ENCODE measurements at places on chromosomes 3 and 15.

DNA sequence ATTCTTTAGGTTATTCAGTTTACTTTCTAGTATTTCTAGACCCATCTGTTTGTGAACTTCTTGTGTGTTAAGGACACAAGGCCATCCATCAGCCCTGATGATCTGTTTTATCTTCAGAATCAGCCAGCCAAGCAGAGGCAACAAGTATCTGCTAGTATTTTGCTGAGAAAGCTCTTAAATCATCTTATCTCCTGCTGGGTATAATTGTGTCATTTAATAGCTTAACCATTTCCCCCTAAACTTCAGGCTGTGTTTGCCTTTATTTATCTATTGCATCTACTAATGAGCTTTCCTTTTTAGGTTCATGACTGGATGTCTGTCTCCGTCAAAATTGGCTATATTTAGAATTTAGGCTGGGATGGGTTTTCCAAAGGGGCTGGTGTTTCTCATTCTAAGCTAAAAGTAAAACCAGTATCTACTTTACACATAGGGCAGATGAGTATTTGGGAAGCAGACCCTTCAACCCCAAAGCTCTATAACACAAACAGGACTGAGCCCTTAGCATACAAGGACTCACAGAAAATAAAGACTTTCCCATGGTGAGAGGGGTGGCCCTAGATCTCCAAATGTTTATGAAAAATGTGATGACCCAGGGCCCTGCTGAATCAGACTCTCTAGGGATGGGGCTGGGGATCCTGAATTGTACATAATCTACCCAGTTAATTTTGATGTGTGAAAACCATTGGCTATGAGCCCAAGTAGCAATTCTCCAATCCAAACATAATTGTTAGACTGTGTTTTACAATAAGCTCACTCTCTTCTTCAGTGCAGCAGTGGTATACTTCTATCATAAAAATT, 65.3 kb upstream of the PSMD6 start:
- DNase-seq: no peak

GRCh38 chr15:63010386-63010785, 32.2 kb upstream of the TPM1 start:
- DNase-seq: no peak

DNA sequence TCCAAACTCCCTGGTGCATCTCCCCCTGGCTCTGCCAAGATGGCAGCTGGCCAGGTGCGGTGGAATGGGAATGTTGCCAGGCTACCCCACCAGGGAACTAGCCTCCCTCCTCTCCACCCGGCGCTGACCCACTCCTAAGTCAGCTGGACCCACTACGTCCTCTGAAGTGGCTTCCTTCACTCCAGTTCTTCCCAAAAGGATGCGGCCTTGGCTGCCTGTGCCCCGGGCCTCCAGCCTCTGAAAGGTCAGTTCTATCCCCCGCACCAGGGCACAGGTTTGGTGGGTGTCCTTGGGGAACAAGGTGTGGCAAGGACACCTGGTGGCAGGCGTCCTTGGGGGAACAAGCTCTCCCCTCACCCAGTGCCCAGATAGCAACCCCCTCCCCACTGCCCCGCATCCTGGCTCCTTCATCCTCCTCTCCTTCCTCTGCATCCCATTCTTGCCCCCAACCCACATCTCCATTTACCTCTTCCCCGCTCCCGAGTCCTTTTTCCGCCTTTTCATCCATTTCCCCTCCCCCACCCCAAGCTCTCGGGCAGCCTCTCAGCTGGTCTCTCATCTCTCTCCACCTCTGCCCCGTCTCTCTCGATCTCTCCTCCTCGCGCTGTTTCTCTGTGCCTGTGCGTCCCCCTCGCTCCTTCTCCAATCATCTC, 54.0 kb downstream of the LHFPL4 start:
- DNase-seq: no peak

DNA sequence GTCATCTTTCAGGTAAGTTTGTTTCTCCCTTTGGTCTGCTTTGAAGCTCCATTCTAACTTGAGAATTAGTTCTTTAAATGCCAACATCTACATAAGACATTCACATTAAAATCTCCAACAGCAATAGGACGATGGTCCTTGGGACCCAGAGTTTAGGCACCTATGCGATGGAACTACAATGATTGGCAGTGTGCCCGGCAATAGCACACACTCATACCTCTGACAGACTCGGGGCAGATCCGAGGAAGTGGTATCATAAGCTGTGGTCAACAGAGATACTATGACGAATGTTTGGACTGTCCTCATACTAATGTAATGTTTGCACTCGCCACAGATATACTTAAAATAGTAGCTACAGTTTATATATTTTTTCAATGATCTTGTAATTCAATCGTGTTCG, 34.2 kb upstream of the NR2F2 start:
- no peak for DNase-seq

GRCh38 chr3:183494341-183494740, 61.2 kb downstream of the KLHL6 start:
- DNase-seq: no peak

DNA sequence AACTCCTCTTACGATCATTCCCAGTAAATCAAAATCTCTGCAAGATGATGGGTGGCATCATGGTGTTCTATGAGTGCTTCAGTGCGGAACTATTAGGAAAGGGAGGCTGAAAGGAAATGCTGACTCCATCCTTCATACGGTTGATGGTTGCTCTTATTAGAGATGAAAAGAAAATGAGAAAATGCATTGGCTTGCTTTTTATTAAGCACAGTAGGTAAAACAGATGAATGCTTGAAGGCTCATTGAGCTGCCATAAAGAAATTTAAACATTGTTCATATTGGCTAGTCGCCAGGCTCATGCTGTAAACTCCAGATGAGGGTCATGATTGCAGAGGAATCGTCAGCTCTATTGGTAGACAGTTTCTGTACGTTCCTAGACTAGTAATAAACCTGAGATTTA, 115.8 kb downstream of the EPHA3 start:
- DNase-seq: no peak

GRCh38 chr3:138401834-138402233, 32.6 kb upstream of the ESYT3 start:
- no peak for DNase-seq

GRCh38 chr3:31086148-31086547, 191.7 kb upstream of the GADL1 start:
- no peak for DNase-seq

DNA sequence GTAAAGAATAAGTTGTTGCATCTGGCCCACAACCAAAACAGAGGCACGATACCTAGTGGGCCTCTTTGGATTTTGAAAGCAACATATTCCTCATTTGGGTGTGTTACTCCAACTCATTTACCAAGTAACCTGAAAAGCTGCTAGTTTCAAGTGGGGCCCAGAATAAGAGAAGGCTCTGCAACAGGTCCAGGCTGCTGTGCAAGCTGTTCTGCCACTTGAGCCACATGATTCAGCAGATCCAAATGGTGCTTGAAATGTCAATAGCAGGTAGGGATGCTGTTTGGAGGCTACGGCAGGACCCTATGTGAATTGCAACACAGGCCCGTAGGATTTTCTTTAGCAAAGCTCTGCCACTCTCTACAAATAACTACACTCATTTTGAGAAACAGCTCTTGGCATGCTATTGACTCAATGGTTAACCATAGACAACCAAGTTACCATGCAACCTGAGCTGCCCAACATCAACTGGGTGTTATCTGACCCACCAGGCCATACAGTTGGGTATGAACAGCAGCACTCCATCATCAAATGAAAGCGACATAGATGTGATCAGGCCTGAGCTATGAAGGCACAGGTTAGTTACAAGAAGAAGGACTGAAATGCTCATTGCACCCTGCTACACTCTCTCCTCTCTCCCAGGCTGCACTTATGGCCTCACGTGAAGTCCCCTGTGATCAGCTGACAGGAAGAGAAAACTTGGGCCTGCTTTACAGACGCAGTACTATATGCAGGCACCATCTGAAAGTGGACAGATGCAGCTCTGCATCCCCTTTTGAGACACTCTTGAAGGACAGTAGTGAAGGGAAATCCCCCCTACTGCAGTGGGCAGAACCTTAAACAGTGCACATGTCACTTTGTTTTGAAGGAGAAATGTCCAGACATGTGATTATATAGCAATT, 9.5 kb upstream of the MCF2L2 start:
- no peak for DNase-seq

GRCh38 chr3:77319711-77320110, 279.8 kb downstream of the ROBO2 start:
- no peak for DNase-seq

DNA sequence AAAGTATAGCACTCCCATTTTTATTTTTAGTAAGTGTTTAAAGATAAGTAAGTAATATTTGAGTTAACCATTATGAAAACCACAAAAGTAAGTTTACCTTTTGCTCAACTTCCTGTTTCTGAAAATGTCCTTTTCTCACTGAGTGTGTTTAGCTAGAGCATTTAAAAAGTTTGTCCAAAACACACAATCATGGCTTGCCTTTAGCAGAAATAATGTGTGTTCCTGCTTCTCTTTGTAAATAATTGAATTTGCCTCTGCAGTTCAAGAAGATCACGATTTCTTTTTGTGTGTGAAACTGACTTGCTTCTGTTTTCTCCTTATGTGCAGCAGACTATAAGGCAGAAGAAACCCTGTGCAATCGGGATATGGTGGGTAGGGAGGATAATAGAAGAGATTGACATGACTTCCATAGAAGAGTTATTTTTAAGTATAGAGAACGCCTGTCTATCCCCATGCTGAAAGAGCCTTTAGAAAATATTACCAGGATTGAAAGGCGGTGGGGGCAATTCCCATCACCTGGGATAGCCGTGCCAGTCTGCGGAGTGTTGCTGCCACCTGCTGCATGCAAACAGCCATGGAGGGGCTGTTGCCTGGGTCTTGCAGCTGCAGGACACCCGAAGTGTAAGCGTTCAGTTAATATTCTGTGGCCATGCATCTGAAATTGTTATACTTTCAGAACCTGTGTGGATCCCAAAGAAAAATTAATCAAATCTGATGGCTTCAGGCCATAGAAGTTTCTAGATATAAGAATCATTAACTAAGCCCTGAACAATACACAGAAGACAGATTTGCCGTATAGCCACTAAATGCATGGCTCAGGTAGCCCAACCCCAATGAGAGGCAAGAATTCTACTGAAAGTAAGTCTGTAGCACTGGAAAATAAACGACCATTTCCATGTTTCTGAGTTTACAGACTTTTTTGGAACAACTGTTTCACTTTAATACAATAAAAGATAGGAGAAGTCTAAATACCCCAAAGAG, 2.4 kb upstream of the CD96 start:
- DNase-seq: peak; percentile 15

GRCh38 chr15:41842229-41842628, 3.6 kb downstream of the PLA2G4B start:
- no peak for DNase-seq

- DNase-seq: no peak
Observed at GRCh38 chr3:104461431-104461830, 905.3 kb upstream of the ALCAM start.

- DNase-seq: no peak
Observed at GRCh38 chr3:11560746-11561145, 83.0 kb downstream of the VGLL4 start.

DNA sequence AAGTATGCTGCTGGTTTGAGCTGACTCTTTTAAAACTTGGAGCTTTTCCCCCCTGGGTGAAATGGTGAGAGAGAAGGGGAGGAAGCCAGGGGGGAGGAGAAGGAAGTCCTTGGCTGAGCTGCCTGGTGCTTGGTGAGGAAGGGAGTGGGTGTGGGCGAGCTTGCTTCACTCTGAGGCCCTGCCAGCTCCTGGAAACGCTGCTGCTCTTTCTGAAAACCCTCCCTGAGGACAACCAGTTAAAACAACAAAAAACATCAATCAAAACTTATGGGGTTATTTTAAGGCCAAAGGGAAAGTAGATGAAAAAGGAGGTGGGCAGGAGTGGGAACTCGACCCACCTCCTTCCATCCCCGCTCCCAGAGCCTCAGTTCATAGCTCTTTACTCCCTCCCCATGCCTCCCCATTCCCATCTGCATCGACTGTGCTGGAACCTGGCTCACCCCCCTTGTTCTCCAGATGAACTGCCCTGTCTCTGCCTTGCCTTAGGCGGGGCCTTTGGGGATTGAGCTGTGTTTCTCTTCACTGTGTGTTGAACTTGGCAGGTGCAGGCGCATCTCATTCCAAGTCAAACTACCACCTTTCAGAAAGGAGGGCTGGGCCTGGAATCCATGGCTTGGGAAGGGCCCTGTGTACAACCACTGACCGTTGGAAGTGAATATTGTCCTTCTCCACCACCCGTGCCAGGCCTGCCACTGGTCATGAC, 166.1 kb downstream of the ZNF621 start:
- peak; percentile 88 for DNase-seq

DNA sequence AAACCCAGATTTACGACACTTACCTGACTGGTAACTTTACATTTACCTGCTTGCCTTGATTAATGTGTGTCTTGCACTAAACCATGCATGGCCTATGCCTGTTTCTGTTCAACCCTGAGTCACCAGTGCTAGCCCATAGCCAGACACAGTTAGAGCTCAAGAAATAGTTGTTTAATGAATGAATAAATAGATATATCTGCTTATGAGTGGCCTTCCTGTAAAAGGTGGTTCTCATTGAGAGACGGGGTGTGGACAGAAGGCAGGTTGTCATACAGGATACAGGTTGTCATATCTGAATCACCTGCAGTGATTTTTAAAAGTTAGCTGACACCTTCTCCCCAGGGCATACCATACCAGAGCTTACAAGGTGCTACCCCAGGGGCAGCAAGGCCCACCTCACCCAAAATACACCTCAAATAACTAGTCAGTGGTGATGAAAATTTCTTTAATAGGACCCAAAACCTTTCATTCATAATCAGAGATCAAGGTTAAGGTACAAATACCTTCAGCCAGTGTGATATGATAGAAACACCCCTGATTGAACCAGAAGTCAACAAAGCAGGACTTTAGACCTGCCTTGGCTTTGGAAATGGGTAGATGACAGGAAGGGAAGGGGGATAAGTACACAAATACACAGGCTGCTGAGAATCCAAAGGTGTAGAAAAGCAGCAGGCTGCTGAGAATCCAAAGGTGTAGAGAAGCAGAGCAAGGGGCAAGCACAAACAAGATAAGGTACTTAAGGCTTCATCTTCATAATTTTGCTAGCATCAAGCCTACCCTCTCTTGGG, 45.4 kb upstream of the TSC22D2 start:
- DNase-seq: no peak

DNA sequence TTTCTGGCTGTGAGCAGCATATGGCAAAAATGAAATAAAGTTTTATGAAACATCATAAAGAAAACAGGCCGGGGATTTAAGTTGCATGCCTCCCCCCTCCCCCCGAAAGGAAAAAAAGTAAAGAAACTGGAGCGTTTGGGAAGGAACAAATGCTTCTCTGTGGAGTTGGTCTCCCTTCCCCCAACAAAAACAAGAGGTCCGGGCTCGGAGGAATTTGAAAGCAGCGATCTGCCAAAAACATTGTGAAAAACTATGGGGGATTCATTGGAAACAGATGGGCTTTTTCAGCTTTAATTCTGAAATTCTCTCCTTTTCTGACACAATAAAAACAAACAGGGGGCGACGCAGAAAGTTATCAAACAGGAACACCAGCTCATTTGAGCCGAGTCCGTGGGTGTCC, 17.0 kb downstream of the RGMA start:
- DNase-seq: no peak

GRCh38 chr15:91784973-91785709, 68.4 kb upstream of the SLCO3A1 start:
- DNase-seq: no peak

- no peak for DNase-seq
Observed at GRCh38 chr3:184635774-184636173, 74.2 kb downstream of the EPHB3 start.

GRCh38 chr3:52983828-52984227, 62.0 kb downstream of the SFMBT1 start:
- no peak for DNase-seq

- DNase-seq: no peak
Observed at GRCh38 chr15:89375093-89376005, 40.7 kb upstream of the POLG start.

All from LNCaP clone FGC (cell line).